ENCODE measurements at places on chromosomes 5 and 9.

DNA sequence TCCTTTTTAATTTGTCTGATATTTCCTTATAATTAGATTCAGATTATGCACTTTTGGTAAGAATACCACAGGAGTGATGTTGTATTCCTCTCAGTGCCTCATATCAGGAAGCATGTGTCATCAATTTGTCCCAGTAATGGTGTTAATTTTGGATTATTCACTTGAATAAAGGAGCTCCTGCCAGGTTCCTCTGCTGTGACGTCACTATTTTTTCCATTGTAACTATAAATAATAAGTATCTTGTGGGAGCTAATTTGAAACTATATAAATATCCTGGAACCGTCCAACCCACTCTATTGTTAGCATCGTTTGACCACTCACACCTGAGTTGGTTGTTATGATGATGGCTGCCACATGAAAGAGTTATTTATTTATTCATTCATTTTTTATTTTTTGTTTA, 107.9 kb downstream of the INVS start:
- DNase-seq = no peak

DNA sequence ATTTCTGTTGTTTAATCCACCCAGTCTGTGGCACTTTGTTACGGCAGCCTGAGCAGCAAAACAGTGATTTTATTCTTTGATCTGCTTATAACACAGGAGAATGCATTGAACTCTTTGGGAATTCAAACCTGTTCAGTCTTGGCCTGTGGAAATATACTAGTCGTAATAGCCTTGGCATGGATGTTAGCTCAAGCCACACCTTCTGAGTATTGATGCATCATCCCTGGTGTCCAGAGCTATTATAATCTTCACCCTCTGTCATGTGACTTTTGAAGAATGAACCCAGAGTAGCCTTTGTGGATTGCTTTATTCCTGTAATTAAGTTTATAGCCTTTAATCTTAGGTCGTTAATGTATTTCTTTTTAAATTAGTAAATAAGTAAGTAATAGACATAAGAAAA, 50.8 kb upstream of the TEX48 start:
- no peak for DNase-seq

DNA sequence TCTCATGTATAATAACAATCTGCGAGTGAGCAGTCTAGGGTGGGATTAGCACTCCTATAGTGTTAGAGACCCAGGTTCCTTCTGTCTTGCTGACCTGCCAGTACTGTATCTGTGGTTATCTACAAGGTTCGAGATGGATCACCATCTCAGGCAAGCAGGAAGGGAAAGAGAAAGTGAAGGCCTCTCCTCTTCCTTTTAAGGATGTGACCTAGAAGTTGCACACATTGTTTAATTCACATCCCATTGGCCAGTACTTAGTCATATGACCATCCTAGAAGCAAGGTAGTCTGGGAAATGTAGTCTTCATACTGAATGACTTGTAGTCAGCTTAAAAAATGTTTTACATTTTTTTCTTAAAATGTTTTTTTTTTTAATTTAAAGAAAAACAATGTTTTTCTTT, 168.6 kb downstream of the CARTPT start:
- no peak for DNase-seq

- DNase-seq = no peak
These were observed 35.6 kb downstream of the NIM1K start for GRCh38 chr5:43227655-43228054.

DNA sequence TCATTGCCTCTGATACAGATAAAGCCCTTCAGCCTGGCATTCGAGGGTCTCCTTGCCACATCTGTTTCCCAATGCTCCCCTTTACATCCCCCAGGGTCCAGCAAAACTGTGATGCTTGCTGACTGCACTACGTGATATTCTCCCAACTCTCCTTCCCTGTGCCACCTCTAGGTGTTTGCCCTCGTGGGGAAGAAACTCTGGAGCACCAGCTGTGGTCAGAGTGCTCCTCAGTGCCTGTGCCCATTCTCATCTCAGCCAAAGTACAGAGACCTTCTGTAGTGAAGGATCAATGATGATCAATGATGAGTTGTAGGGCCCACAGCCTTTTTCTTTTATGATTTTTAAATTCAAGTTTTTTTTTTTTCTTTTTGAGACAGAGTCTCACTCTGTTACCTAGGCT, 40.3 kb upstream of the MELK start:
- no peak for DNase-seq

DNA sequence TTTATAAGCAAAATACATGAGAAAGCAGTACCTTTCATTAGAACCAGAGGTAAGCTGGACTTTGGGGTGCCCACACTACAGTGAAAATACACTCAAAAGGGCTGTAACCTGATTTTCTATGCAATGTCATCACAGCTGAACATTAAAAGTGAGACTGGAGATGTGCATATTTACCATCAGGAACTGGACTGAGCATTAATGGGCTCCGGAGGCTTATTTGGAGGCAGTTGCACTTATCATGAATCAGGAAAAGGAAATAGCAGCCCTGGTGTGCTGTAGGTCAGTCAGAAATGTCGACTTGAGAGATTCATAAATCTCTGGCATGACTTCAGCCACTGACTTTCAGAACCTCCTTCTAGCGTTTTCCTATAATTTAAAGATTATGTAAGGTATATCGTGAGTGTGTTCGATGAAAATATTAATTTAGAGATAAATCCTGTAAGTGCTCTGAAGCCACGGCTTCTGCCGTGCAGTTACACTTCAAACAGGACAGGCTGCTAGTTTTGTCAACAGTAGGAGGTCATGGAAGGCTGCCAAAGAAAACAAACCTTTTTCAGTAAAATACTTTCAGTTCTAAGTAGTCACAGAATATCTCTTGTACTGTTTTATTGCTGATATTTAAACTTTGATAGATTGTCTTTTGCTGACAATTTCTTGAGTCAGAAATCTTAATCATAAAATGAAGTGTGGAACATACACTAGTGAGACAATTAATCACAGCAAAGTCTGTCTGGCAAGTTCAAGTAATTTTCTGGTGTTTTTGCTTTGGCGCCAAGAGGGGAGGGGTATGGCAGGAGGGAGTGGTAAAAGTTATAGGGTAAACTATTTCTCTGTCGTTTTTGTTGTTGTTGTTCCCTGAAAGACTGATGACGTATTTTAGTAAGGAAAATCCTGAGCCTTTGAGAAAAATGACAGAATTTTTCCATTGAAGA, 939.7 kb downstream of the NR2F1-AS1 start:
- DNase-seq = peak; percentile 91

- no peak for DNase-seq
These were observed 63.6 kb downstream of the FRMD3 start for GRCh38 chr9:83474631-83475030.

- DNase-seq = no peak
These were observed 17.9 kb upstream of the AFF4 start for GRCh38 chr5:132981288-132981687.

DNA sequence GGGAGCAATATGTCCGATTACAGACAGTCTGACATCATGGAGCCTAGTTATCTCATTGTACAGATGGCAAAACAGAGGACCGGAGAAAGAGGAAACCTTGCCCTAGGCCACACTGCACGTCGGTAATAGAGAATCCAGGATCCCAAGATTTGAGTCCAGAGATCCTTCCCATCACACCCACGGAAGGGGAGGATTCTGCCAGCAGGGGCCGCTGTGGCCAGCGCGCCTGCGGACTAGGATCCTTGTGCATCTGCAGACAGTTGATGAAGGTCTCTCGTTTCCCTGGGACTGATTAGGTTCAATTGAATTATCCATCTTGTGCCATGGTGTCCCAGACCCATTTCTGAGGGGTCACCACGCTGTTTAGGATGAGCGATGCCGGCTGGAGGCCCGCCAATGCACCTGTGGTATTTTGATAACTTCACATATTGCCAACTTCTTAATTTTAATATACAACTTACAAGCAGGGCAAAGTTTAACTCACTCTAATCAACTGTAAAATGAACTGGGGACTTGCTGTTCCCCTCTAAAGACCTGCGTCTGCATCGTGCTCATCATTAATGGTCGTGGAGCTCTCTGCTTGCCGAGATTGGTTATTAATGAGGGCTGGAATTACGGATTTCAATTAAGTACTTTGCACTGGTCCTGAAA, 592.7 kb upstream of the BRINP1 start:
- DNase-seq = no peak

- no peak for DNase-seq
These were observed 277.1 kb downstream of the PDE4D start for GRCh38 chr5:59616413-59616812.

DNA sequence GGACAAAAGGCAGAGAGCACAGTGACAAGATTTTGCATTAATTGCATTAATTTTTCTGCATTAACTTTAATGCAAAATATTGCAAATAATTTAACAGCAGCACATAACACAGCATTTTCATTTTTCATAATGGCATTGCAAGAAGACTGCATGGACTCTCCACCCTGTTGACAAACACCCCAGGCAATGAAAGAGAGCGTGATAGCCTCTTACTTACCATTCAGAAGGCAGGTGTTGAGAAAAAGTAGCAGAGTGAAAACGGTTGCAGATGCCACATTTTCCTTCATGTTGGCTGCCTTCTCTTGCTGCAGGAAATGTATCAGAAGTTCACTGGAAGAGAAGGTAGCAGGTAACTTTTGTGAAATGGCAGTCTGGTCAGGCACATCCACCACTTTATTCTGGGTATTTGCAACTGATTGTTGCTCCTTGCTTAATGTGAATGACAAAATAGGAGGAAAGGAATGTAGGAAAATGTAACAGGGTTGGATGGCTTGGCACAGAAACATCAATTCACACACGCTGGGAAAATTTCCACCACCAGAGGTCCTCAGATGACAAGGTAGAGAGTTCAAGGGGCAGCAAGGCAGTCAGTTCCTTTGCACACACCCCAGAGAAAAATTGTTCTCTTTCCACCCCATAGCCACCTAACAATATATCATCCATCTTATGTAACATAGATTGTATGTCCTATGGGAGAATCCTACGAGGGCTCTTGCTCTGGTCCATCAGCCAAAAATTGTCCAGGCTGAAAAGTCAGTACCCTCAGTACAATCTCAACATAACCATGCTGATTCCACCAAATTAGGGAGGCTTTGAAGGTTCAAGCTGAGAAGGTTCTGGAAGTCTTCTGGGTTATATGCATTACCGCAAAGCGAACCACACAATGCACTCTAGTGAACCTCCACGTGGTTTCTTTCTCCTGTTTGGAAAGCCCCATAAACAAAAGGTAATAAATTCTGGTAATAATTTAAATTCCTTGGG, 41.9 kb upstream of the AGXT2 start:
- peak; percentile 40 for DNase-seq

GRCh38 chr5:36177715-36178523, 26.0 kb downstream of the SKP2 start:
- no peak for DNase-seq

All from right renal pelvis (tissue), 4 donors.